ENCODE measurements at places on chromosomes 3 and 15.

GRCh38 chr3:7917443-7918151, 584.0 kb upstream of the LMCD1 start:
- DNase-seq, result no peak

GRCh38 chr3:149628957-149629670, 28.7 kb downstream of the WWTR1 start:
- no peak for DNase-seq

- DNase-seq, result no peak
Measured at GRCh38 chr3:112718516-112718915, 77.6 kb upstream of the CCDC80 start.

GRCh38 chr3:89395456-89395855, 288.0 kb downstream of the EPHA3 start:
- no peak for DNase-seq

- no peak for DNase-seq
Measured at GRCh38 chr3:89315750-89316470, 208.5 kb downstream of the EPHA3 start.

DNA sequence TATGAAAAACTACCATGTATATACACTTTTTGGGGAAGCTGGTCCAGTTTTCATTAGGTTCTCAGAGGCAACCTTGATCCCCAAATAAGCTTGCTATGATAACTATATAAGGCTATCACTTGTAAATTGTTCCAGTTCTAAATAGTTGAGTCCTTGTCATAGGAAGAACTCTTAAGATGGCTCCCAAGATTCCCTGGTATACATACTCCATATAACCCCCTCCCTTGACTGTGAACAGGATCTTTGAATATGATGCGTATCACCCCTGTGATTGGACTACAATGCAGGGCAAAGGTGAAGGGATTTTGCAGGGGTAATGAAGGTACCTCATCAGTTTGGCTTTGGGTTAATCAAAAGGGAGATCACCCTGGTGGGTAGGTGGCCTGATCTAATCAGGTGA, 48.6 kb upstream of the TRIM59 start:
- DNase-seq, result no peak

GRCh38 chr3:130850044-130850797, 43.7 kb upstream of the ATP2C1 start:
- no peak for DNase-seq

GRCh38 chr3:49566312-49566711, 12.0 kb downstream of the BSN start:
- no peak for DNase-seq

DNA sequence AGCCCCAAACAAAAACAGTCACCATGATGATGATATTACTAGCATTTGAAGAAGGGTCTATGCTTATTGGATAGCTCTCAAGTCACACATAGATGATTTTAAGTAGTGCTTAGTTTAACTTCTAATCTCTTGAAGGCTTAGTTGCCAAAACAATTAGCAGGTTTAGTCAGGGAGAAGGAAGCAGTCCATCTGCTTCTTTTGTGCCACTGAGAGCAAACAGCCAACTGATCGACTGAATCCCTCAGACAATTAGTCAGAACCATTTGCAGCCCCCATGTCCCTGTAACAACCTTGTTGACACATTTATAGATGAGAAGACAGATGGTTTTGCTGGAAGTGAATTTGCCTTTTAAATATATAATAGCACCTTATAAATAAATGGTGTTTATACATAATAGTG, 585.1 kb upstream of the SUCLG2 start:
- no peak for DNase-seq

GRCh38 chr3:109532257-109533216, 195.2 kb upstream of the DPPA4 start:
- DNase-seq, result no peak

All from cerebellar nuclear complex (tissue), 1 donor.